ENCODE measurements at places on chromosomes 5 and 9.

- no peak for DNase-seq
Observed at GRCh38 chr5:88193896-88194295, 74.7 kb downstream of the TMEM161B start.

GRCh38 chr9:111872886-111873285, 23.7 kb upstream of the UGCG start:
- DNase-seq: no peak

GRCh38 chr5:176167800-176168199, 70.4 kb upstream of the SIMC1 start:
- DNase-seq: no peak

GRCh38 chr9:34562135-34562745, 27.3 kb downstream of the CNTFR start:
- no peak for DNase-seq

Data from NCI-H2081 treated with DMSO at 0.1 percent for 48 hours (cell line).